GM12892 (cell line): ENCODE measurements at places on chromosomes 6 and 20.

GRCh38 chr6:165804331-165805066 is 141.5 kb upstream of the PDE10A start:
- DNase-seq = no peak

GRCh38 chr6:70336996-70337742 is 34.3 kb upstream of the COL9A1 start:
- no peak for DNase-seq

DNA sequence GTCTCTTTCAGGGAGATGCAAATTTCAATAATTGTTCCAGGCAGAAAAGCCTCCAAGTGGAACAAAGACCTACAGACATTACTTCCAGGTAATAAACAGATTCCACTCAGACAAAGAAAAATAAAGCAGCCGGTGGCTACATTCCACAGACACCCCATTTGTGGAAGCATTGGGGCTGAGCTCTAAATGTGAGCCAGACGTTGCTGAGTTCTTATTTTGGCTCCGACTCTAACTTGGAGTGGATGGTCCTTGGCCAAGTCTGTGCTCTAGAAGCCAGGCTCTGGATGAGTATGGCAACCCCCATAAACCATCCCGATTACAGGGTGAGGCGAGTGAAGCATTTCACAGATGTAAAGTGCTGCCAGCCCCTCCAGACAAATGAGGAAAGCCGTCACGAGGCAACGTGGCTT is 6.6 kb downstream of the TRAM2 start:
- DNase-seq = no peak

DNA sequence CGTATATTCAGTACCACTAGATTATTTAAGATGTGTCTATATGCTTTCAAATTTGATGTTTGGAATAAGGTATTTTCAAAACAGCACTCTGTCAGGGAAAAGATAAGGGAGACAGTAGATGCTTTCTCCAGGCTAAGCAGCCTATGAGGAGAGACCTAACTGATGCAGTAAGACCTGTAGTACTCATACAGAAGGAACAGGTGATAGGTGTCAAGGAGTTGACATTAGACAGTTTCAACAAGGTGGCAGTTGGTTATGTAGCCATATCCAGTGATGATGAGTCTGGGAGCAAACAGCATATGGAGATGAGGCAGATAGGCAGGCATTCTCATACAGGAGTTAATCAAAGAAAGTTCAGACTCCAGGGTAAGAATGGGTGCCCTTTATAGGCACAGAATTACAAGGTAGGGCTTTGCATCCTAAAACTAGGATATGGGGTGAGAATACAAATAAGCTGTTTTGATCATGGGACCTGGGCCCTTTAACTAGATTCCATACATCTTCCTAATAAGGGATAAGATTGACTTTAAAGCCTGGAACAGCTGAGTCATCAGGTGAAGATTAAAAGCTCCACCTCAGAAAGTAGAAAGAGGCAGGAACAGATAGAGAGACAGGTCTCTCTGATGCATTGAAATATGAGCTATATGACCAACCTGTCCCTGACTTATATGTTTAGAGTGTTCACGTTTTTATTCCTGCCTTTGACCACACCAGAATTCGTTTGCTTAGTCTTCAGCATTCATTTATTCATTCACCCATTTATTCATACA is 7.9 kb downstream of the RSPH4A start:
- DNase-seq = no peak

- DNase-seq = no peak
Observed at GRCh38 chr6:157187182-157188083, 135.9 kb downstream of the TMEM242 start.

GRCh38 chr6:140572867-140573266 is 1198.4 kb upstream of the CITED2 start:
- no peak for DNase-seq

- no peak for DNase-seq
Observed at GRCh38 chr6:55985309-55985708, 109.9 kb upstream of the BMP5 start.

- DNase-seq = no peak
Observed at GRCh38 chr20:8457978-8458377, 325.9 kb downstream of the PLCB1 start.

DNA sequence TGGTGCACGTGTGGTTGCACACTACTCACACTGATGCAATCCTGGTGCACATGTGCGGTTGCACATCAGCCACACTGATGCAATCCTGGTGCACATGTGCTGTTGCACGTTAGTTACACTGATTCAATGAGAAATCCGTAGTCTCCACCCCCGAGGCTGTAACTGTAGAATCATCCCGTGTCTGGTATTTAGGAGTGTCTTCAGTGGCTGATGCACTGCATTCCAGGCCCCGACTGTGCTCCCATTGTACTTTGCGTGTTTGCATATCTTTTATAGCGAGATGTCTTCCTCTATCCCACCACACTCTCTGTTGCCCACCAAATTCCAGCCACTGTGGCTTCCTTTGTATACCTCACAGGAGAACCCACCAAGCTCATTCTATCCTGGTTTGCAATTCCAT is 87.8 kb upstream of the MTHFD1L start:
- no peak for DNase-seq
